T-helper 2 cell (primary cell): ENCODE measurements at places on chromosomes 7 and 10.

GRCh38 chr10:11798845-11799735 is 24.1 kb upstream of the PROSER2 start:
- DNase-seq, result no peak

GRCh38 chr7:151725844-151726651 is 150.9 kb downstream of the PRKAG2 start:
- no peak for DNase-seq

- no peak for DNase-seq
Observed at GRCh38 chr10:79116801-79117723, 48.3 kb downstream of the ZMIZ1 start.

DNA sequence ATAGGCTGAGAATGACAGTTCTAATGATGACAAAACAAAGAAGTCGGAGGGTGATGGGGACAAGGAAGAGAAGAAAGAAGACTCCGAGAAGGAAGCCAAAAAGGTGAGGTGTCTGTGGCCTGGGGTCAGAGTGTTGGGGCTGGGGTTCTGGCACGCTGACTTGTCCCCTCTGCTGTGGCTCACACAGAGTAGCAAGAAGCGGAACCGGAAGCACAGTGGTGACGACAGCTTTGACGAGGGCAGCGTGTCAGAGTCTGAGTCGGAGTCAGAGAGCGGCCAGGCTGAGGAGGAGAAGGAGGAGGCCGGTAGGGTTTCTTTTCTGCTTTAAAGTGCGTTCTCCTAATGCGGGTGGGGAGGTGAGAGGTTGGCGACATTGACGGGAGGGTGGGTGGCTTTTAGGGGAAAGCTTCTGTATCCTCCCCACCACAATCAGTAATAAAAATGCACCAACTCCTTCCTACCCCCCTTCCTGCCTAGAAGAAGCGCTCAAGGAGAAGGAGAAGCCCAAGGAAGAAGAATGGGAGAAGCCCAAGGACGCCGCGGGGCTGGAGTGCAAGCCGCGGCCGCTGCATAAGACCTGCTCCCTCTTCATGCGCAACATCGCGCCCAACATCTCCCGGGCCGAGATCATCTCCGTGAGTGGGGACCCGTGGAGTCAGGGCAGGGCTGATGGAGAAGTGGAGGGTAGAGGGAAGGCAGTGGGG is 4.6 kb downstream of the UFSP1 start:
- no peak for DNase-seq

DNA sequence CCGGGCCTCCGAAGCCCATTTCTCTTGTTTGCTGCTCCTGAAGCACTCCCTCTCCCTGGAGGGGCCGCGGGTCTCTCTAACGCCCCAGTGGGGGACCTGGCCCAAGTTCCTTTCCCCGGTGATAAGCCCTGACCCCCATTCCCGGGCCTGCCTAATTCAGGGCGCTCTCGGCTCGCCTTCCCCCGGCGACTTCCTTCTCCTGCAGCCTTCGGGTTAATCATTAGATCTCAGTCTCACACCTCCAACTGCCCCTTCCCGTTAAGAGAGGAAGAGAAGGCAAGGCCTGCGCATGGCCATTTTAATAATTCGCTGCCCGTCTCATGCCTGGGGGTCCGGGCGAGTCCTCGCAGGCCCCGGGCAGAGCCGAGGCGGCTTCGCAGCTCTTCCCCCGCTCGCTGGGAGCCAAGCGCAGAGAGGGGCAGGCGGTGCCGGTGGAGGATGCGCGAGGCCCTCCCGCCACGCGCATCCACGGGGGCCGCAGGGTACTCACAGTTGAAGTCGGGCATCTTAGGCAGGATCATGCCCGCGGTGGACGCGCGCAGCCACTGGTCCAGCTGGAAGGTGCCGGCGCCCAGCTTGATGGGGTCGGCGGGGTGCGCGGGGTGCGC is 1.2 kb downstream of the MNX1 start:
- DNase-seq, result no peak

DNA sequence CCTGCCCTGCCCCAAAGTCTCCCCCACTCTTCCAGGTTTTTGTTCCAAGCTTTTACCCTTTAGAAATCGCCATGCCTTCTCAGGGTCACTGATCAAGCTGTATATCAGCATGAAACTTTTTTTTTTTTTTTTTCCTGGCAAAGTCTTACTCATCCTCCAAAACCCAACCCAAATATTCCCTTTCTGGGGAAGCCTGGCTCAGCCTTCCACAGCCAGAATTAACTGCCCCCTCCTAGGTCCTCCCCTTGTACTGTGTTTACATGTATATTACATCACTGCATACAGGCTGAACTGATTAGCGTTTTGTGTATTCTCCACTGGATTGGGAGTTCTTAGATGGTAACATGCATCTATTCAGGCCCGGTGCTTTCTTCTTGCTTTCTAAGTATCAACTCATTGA is 4.6 kb upstream of the NOBOX start:
- DNase-seq, result no peak

DNA sequence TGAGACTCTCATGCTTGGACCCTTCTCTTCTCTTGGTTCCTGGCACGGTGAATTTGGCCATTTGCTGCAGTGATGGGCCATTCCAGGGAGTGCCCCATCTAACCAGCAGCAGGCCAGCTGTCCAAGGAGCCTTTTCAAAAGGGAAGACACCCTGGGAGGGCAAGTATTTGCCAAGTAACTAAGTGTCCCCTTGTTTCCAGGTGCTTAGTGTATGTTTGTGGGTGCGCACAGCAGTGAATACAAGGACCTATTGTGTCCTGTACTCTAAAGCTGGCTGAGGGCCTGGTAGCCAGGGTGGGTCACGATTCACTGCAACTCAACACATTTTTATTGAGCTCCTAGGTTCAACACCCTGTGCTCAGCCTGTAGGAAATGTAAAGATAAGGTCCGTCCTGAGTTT is 348.8 kb downstream of the RNLS start:
- no peak for DNase-seq

DNA sequence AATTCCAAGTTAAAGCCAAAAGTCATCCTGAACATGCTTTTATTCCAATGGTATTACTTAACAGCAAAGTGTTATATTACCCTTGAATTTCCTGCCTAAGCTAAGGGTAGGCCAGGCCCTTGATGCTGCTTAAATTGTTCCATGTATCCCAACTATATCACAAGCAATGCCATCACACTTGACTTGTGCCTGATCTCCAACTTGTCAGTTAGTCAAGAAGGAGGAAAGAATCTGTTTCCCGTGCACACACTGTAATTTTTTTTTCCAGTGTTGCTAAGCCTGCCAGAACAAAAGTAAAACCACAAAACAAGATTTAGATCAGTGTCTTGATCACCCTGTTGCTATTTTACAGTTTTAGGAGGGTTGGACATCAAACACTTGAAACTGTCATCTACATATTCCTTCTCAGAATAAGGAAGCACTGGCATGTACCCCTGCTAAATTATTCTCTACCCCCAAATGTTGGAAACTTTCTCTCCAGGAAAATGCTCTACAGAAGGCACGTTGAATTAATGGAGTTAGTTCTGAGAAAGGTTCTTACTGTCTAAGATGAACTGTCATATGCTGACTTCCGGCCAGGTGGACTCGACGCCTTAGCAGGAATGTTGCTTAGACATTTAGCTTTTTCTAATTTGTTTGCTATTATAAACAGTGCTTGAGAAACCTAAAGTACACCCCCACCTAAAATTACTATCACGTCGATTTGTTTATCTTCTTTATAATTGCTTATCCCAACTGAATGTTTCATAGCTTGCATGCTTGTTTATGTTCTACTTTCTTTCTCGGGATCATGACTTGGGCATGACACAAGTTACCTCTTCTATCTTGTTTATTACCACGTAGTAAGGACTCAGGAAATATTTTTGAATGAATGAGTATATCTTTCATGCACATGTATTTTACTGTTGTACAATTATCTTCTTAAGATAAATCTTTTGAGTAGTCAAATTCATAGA is 105.5 kb upstream of the ZNF438 start:
- DNase-seq, result no peak

- DNase-seq, result no peak
Observed at GRCh38 chr7:126361183-126361582, 891.6 kb downstream of the GRM8 start.

DNA sequence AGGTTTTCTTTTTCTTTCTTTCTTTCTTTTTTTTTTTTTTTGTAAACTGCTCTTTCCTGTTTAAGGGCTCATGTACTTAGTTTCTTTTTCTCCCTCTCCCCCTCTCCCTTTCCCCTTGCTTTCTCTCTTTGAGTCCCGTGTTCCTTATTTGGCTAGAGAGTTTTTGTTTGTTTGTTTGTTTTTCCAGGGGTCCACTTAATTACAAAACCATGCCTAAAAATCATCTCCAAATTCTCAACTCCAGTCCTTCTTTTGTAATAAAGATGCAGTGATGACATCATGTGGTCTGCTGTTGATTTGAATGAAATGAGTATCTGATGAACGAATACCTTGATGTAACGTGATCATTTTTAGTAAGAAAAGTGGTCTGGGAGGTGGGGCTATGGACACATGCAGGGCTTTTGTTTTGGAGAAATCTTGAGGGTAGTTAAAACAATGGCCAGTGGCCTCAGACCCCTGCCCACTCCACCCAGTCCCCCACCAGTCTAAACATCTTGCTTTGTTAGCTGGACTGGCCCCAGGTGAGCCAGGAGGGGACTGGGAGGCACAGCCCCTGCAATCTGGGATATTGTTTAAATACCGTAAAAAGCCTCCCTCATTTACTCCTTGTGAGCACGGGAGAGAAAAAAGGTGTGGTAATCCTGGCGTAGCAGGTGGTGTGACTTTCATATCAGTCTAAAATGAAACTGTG is 165.7 kb downstream of the LRMDA start:
- DNase-seq, result no peak

GRCh38 chr10:102335184-102335583 is 60.3 kb upstream of the NFKB2 start:
- DNase-seq, result no peak

- DNase-seq, result no peak
Observed at GRCh38 chr10:64503429-64503828, 982.2 kb downstream of the REEP3 start.

DNA sequence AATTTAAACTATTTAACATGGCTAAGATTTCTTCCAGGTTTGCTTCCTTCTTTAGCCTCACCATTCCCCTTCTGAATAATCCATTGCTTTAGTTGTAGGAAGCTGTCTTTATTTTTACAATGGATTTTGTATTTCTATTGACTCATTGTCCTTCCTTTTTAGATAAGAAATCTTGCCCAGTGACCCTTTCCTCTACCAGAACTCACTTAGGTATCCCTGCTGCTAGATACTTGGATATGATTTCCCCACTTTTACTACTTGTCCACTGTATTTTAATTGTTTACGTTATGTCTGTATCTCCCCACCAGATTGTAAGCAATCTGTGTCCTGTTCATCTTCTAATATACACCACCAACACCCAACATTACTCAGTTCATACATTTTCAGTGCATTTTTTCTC is 47.7 kb upstream of the MDFIC start:
- no peak for DNase-seq

GRCh38 chr10:71482620-71483019 is 85.9 kb downstream of the CDH23 start:
- no peak for DNase-seq

DNA sequence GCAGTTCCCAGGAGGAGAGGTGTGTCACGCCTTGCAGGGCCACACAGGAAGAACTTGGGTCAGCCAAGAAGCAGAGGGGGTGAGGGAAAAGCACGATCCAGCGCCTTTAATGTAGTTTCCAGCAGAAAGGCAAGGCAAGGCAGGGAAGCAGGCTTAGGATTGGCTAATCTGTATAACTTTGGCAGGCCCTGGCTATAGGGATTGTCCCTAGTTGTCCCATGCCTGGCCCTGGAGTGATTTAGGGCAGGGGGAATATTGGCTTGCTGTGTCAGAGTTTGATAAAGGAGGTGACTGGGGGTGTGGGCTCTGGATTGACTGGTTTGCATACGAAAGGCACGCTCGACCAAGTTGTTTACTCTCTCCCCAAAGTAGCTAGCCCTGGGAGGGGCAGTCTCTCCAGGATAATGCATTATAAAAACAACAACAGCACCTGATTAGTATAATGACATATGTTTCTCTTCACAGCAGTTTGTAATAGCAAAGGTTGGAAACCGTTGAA is 44.5 kb downstream of the RBM28 start:
- no peak for DNase-seq

DNA sequence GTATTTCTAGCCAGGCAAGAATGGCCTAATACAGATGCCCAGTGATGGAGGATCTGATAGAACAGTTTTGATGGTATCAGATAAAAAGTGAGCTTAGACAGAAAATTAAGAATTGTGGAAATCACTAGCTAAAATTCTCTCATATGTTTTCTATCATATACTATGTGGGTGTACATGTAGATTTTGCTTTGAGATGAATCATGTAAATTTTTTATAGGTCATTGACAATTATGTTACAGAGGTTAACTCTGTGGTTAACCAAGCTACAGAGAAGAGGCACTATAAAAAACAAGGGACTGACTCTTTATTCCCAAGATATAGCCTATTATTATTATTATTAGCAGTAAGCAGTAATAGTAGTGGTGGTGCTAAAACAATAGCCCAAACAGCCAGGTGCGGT is 156.5 kb downstream of the ITGA8 start:
- DNase-seq, result no peak

DNA sequence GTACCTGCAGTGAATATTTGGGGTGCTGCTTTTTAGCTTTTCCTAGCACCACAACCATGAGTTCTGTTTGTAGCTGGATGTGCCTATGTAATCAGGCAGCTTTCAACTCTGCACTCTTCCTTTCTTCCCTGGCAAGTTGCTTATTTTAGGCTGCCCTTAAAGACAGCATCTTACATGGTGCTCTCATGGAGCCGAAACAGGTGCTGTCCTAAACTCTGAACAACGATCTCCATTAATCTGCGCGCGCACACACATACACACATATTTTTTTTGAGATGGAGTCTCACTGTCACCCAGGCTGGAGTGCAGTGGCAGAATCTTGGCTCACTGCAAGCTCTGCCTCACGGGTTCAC is 9.1 kb downstream of the RPS24 start:
- no peak for DNase-seq

DNA sequence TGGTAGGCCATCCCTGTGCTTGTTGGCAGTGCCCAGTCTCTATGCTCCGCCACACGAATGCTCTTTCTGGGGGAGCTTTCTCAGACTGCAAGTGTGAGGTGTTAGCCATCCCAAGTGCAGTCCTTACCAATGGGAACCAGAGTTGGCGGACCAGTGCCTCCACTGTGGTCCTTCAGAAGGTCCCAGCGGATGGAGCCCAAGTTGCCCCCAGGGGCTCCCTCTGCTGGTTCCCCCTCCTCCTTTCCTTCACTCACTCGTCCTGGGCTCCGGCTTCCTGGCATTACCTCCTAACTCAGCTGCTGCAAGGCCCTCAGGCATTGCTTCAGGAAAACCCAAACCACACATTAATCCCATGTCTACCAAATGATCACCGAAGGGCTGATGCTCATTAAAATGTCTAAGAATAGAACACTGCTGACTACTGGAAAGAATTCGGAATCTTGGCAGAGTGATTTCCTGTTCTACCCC is 139.8 kb downstream of the CUBN start:
- no peak for DNase-seq

DNA sequence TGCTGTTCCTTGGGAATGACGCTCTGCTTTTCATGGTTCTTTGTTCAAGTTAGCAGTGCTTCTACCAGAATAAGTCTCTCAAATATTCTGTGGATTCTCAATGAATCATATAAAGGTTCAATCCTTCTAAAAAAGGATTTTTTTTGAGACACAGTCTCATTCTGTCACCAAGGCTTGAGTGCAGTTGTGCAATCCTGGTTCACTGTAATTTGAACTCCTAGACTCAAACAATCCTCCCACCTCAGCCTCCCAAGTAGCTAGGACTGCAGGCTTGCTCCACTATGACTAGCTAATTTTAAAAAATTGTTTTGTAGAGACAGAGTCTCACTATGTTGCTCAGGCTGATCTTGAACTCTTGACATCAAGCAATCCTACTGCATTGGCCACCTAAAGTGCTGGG is 64.9 kb upstream of the RELN start:
- DNase-seq, result no peak

- no peak for DNase-seq
Observed at GRCh38 chr7:68840991-68841390, 757.3 kb upstream of the AUTS2 start.

- DNase-seq, result no peak
Observed at GRCh38 chr7:34371922-34372321, 286.1 kb upstream of the NPSR1 start.
